ENCODE measurements at places on chromosomes 3 and 15.

DNA sequence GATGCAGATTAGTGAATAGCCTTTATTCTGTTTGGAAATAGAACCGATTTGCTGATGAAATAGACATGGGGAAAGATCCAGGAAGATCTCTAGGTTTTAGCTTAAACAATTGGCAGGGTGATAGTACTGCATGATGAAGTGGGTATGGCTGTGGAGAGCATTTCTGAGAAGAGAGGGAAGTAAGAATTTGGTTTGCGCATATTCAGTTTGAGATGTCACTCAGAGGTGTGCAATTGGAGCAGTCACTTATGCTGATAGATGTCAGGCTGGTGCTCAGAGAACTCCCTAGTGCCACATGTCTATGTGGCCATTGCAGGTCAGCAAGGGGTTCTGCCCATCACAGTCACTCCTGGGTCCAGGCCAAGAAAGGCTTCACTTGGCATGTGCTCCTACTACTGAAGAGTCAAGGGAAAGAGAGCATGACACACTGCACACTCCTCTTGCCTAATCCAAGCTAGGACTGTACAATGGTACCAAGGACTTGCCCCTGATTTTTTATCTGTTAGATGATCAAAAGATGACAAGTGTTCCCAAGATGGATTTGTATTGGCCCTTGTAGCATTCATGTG, 57.2 kb upstream of the ST8SIA2 start:
- DNase-seq, result no peak

DNA sequence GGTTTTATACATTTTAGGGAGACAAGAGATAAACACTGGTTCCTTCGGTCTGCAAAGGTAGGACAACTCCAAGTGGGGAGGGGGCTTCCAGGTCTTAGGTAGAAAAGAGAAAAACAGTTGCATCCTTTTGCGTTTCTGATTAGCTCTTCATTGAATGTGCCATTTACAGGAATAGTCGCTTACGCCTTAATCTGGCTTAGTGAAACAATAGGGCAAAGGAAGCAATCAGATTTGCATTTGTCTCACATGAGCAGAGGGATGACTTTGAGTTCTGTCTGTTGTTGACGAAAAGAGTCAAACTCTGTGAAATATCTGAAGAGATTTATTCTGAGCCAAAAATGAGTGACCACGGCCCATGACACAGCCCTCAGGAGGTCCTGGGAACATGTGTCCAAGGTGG, 166.0 kb upstream of the ATP10A start:
- DNase-seq, result no peak

DNA sequence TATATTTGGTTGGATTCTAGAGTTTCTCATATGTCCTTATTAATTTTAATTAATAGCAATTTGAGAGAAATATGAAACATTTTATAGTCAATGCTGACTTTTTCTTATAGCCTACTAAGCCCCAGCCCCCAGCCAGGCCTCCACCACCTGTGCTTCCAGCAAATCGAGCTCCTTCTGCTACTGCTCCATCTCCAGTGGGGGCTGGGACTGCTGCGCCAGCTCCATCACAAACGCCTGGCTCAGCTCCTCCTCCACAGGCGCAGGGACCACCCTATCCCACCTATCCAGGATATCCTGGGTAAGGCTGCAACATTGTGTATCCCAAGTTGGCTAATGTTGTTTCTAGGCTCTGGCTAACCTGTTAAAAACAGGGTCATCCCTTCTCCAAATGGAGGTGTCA, 66.7 kb downstream of the PDCD6IP start:
- DNase-seq, result no peak

- no peak for DNase-seq
Observed at GRCh38 chr15:31871166-31871886, 159.0 kb upstream of the CHRNA7 start.

- no peak for DNase-seq
Observed at GRCh38 chr15:101090428-101090790, 161.4 kb downstream of the CHSY1 start.

DNA sequence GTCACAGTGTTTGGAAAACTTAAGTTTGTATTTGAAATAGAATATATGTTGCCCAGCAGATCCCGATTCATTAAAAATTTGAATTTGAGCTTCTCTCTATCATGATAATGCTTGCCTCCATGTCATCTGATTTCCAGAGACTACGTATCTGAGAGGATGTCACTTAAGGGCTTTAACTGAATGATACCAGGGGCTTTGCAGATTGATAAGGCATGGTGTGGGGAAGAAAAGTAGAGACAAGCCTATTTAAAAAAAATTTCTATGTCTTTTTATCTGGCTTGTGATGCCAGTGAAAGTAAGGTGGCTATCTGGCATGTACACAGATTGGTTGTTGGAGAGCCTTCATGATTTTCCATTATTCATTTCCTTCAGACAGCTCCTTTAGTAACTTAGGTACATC, 72.7 kb downstream of the UBE2E2 start:
- DNase-seq, result no peak

GRCh38 chr3:37824090-37824953, 37.4 kb upstream of the CTDSPL start:
- no peak for DNase-seq

DNA sequence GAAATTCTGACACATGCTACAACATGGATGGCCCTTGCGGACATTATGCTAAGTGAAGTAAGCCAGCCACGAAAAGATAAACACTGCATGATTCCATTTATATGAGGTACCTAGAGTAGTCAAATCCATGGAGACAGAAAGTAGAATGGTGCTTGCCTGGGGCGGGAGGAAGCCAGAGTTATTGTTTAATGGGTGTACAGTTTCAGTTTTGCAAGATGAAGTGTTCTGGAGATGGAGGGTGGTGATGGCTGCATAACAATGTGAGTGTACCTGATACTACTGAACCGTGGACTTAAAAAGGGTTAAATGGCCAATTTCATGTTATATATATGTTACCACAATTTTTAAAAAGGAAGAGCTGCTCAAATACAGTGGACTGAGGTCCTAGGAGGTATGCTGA, 66.9 kb downstream of the SEMA5B start:
- no peak for DNase-seq

DNA sequence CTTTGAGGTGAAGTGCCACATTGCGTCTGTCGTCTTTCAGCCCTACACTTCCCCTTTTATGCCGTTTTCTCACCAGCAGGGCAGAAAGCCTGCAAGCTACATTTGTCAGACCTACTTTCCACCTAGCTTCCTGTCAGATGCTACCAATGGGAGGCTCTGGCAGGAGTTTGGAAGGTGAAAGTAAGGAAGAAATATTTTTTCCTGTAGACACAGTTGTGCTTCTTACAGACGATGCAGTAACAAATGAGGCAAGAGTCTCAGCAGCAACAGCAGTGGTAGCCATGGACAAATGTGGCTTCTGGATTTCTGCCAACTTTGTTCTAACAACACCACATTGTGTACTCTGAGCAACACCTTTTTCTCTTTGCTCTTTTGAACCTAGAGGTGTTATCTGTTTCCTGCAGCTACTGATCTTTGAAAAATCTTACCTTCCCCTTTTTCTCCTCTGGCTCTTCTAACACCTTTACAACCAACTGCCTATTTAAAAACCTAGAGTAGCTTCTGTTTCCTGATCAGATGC, 70.6 kb upstream of the STT3B start:
- no peak for DNase-seq

DNA sequence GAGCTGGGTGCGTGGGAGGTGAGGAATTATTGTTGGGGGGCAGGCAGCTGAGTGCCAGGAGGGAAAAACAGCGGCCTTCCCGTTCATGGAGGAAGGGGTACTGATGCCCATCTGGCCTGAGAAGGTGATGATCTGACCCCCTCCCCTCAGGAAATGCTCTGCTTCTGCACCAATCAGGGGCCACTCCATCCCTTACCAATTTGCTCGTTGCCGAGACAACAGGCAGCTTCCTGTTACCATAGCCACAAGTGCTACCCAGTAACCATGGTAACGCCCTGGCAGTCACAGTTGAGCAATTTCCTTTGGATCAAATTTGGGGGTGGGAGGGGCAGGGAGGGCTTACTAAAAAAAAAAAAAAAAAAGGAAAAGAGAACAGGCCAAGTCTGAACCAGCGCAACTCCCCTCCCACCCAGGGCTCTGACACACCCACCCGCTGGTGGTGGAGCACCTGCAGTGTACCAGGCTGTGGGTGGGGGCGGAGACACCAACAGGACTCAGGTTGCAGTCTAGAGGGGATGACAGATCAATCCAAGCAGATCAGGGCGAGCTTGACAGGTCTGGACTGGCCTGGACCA, 13.7 kb downstream of the CELF6 start:
- DNase-seq, result no peak

- no peak for DNase-seq
Observed at GRCh38 chr15:40450047-40450446, 9.3 kb downstream of the BAHD1 start.

DNA sequence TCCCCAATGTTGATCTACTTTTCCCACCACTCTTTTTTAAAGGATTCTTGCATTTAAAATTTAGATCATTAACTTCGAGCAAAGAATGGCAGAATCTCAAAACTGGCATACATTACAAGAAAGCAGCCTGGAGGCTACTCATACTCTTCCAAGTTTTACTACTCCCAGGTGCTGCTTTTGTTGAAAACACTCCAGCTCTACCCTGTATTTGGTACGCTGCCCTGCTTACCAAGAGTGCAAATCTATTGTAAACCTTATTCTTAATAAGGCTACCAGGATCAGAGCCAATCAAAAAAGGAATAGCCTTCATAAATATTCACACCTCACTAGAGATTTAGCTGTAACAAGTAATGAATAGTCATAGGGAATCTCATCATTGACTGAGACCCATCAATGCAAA, 11.6 kb upstream of the CNTN3 start:
- no peak for DNase-seq

DNA sequence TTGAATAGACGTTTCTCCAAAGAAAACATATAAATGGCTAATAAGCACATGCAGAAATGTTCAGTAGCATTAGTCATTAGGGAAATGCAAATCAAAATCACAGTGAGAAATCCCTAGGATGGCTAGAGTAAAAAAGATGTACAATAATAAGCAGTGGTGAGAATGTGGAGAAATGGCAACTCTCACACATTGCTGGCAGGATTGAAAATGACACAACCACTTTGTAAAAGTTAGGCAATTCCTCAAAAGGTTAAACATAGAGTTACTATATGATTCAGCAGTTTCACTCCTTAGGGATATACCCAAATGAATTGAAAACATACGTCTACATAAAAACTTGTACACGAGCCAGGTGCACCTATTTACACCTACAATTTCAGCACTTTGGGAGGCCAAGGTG, 108.7 kb downstream of the ITPR1 start:
- DNase-seq, result no peak

DNA sequence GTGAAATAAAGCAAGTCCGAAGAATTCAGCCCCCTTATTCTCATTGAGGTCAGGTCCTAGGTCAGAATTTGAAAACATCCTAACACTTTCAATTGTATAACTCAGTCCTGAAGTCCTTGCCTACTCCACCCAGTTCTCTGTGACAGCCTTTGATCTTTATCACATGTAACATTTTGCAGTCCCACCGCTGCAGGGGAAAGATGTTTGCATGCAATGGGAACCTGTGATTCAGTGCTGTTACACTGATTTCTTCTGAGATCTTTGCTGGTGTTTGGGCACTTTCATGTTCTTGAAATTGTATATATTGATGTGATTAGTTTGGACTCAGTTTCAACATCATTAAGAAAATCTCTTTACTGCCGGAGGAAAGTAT, 18.0 kb upstream of the SECISBP2L start:
- DNase-seq, result no peak

DNA sequence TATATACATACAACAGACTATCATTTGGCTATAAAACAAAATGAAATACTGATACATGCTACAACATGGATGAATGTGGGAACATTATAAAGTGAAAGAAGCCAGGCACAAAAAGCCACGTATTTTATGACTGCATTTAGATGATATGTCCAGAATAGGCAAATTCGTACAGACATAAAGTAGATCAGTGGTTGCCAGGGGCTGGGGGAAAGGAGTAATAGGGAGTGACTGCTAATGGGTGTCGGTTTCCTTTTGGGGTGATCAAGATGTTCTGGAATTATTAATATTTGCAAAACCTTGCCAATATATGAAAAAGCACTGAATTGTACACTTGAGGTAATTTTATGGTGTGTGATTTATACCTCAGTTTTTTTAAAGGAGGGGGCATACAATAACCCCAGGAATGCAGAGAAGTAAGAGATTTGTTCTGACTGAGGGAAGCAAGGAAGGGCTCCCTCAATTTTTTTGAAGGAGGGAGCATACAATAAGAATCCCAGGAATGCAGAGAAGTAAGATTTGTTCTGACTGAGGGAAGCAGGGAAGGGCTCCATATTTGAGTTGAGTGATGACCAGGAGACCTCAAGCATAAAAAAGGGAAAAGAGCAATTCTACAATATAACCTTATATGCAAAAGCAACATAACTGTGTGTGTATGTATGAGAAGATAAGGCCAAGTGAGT, 6.2 kb downstream of the PSMD6 start:
- DNase-seq, result no peak

DNA sequence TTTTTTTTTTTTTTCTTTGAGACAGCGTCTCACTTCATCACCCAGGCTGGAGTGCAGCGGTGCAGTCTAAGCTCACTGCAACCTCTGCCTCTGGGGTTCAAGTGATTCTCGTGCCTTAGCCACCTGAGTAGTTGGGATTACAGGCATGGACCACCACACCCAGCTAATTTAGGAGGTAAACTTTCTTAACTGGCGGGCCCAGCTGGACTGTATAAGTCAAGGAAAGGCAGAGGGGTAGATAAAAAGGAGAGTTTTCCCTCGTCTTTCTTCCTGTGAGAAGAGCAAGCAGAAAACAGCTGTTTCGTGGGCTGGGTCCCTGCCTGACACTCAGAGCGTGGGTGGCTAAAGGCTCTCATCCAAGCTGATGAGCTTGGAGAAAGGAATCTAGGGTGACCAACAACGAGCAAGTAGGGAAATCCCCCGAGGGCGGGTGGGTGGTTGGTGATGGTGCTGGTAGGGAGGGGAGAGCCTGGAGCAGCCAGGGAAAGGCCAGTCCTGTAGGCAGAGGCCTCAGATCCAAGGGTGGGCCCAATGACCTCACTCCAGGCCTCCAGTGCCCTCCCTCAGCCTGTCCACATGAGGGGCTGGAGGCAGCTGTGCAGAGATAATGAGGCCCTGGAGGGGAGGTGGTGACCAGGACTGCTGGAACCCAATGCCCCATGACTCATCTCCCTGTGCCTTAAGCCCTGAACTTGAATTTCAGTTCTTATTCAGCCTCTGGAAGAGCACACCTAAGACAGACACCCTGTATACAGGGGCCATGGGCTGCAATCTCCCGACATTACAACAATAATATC, 43.1 kb upstream of the LIMD1 start:
- DNase-seq, result no peak

Measured in stimulated activated CD4-positive, alpha-beta T cell treated with anti-CD3 and anti-CD28 coated beads, Interleukin-1b, Interleukin-23, amount 100 ng/mL, for 24 hours (primary cell).